ENCODE measurements at places on chromosomes 13 and 19.

GRCh38 chr13:113997845-113998751 is 24.2 kb upstream of the C13orf46 start:
- DNase-seq = no peak

DNA sequence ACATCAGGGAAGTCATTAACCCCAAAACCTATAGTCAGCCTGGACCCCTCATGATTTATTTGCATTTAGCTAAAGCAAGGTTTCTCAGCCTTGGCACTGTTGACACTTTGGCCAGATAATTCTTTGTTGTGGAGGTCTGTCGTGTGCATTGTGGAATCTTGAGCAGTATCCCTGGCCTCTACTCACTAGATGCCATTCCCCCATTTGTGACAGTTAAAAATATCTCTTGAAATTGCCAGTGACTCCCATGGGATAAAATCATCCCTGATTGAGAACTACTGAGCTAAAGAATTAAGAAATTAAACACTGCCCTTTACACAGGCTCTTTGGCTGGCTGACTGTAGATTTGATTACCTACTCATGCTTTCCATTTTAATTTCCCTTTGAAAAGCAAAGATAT is 102.7 kb downstream of the LMO7 start:
- DNase-seq = no peak

DNA sequence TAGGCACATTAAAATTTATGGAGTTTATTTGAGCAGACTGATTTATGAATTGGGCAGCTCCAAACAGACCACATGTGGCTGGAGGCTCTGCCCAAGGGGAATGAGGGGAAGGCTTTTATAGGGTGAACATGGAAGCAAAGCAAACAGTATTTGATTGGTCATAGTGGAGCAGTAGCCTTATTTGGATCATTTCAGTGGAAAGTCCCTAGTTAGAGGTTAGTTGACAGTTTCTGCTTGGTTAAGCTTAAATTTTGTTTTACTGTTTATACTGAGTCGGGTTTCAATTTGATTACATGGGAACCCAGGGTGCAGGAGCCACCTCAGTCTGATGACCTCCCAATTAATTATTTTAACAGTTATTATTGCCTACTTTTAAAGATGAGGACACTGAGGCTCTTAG is 140.5 kb downstream of the NDFIP2 start:
- DNase-seq = no peak

- DNase-seq = no peak
These were observed 16.6 kb downstream of the POU4F1 start for GRCh38 chr13:78586706-78587105.

DNA sequence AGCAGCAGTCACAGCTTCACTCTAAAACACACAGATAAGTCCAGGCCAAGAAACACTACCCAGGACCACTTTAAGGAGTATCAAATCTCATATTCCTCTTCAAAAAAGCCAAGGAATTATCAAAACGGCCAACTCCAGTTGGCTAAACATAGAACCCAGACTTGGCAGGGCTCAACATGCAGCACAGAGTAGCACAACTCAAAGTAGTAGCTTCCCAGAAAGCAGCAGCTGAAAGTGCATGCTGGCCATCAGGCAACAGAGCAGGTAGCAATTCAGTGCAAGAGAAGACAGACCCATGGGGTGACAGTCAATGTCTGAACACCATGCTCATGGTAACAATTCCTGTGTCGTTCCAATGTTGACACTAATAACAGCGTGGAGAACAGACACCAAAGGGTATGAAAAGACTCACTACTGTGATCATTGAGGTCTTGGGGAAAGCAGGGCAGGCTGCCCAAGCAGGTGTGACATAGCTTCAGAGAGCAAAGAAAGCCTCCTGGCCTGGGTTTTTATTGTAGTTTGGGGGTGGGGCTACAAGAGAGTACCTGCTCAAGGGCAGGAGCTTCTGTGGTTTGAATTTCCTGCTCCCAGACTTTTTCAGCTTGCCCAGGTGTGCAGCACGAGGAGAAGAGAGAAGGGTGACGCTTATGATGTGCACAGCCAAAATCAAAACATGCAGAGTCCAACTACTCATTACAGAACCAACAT is 6.2 kb downstream of the ZNF709 start:
- no peak for DNase-seq

GRCh38 chr19:53772943-53773342 is 51.2 kb downstream of the NLRP12 start:
- DNase-seq = peak; percentile 79

DNA sequence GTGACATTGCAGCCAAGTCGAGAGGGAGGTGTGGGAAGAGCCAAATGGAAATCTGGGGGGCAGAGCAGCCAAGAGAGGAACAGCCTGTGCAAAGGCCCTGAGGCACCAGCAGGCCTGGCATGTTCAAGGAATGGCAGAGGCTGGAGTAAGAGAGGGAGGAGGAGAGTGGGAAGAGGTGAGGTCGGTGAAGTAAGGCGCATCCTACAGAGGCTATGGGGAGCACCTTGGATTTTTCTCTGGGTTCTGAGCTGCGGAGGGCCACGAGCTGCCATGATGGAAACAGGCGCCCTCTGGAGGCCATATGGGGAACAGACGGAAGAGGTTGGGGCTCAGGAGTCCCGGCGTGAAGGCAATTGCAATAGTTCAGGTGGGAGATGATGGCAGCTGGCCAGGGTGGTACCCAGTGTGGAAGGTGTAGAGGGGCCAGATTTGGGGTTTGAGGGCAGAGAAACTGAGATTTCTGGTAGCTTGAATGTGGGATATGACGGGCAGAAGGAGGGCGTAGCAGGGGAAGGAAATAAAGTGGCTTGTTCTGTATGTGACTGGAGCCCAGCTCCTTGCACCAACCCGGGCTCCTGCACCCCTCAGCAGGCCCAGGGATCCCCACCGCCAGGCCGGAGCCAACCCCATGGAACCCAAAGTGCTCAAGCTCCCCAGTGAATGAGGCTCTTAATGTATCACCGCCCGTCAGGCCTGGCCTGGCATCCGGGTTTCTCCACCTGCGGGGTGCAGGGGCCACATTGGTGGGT is 20.5 kb upstream of the STRN4 start:
- DNase-seq = peak; percentile 74

GRCh38 chr19:1173159-1173844 is 766 bp downstream of the SBNO2 start:
- DNase-seq = peak; percentile 33

- no peak for DNase-seq
These were observed 88.4 kb downstream of the IRS2 start for GRCh38 chr13:109697936-109698335.

- DNase-seq = no peak
These were observed 258.6 kb upstream of the DACH1 start for GRCh38 chr13:72125561-72125960.

DNA sequence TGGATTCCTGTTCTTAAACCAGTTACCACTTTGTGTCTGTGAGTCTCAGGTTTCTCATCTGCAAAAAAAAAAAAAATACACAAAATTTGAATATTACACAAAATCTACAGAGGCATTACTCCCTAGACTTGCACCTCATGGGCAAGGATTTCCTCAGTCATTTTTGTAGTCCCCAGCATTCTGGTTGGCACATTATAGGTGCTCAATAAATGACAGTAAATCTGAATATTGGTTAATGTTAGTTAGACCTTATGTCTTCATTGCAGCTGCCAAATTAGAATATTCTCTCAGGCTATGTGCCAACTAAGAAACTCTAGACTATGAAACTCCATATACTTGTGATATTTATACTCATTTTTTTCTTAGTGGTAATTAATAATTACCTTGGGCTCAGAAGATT is 2.2 kb downstream of the ZNF507 start:
- no peak for DNase-seq

DNA sequence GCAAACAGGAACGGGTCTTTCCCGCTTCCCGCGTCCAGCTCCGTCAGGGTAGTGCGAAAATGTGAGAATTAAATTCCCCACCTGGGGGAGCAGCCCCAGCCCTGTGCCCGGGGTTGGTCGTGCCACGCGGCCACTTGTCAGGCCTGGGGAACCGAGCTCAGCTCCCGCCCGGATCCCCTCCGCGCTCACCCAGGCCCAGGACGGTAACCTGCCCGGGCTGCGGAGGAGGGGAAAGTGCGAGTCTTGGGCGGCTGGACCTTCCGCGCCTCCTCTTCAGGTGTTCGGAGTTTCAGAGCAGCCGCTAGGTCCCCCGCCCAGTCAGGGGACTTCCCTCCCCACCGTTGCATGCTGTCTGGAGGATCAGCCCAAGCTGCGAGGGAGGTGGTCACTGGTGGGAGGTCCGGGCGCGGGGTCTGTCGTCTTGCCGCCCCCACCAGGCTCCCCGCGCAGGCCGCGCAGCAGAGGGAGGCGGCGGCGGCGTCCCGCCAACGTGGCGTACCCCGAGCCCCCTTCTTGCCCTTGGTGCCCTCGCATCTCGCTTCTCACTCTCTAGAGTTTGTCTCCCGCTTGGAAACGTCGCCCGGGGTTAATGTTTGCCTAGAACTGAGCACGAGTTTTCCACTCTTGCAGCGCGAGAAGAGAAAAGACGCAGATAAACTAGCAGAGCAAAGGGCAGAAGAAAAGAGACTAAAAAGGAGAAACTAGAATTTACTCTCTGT is 8.1 kb downstream of the URAD start:
- no peak for DNase-seq

- no peak for DNase-seq
These were observed 2.3 kb upstream of the TMEM91 start for GRCh38 chr19:41373993-41374392.

DNA sequence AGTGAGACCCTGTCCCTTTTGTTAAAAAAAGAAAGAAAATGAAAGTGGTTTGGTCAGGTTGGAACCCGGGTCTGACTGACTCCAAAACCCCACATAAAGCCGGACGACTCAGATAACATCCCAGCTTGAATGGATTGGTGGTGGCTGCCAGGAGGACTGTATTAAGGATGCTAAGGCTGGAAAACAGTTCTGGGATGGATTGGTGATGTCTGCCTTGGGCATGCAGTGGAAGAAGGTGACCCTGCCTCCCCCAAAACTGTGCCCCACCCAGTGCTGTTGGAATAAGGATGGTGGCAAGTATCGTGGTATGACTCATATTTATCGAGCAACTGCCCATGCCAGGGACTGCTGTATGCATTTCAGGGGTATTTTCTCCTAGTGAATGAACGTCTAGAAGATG is 18.5 kb upstream of the COLGALT1 start:
- no peak for DNase-seq

DNA sequence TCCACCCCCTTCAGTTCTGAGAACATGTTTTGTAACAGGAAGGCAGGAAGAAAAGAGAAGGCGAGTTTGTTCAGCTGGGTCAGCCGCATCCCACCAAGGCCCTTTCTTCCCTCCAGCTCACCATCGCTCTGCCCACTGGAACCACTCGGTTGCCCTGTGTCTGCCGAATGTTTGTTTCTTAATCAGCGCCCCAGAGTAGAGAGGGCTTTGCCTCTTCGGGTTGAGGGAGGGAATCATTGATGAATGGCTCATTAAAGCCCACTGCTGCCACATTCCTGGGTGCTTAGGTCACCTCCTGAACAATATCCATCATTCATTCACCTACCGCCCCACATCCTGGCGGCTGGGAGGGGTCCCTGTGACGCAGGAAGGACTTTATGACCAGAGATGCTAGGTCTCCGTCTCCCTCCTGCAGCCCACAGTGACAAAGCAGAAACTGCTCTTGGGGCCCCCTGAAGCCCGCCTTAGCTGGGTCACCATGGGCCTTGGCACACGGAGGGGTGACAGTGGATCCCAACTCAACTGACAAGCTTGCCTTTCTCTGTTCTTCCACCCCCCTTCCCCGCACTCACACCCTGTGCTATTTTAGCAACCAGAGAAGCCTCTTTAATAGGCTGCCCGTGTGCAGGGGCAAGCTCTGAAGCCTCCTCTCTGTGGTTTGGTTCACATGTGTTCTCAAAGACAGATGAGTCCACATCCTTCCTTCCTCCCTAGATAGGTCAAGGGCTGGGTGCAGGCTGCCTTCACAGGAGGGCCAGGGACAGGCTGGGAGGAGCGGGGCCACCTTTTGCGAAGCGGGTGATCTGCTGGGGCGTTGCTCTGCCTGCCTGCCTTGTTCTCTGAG is 46.2 kb downstream of the ACTN4 start:
- DNase-seq = no peak

DNA sequence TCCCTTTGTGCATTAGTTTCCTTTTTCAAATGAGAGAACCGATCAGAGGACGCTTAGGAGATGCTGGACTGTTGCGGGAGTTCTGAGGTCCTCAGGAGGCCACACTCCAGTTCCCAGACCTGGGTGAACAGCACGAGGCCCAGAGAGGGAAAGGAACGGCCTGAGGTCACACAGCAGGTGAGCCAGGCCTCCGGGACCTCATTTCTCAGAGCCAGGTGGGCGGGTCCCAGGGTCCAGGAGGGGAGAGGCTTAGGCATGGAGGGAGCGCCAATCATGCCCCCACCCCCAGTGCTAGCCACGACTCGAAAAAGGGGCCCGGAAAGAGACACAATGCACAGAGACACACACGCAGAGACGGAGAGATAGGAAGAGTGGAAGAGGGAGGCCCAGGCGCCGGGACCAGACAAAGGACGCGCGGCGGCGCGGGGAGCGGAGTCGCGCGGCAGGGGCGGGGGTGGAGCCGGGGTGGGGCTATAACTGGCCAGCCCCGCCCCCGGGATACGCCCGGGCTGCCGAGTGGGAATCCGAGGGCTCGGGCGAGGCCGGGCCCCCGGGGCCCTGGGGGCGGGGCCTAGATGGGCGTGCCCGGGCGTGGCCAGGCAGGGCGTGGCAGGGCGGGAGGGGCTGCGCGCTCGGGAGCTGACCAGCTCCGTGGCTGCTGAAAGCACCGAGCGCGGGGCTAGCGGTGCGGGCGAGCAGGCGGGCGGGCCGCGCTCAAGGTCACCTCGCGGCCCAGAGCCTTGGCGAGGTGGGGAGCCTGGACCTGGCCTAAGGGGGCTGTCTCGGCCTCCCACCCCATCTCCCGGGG is 1.6 kb downstream of the ELAVL3 start:
- peak; percentile 35 for DNase-seq

GRCh38 chr19:44552324-44552723 is 22.8 kb upstream of the CEACAM20 start:
- peak; percentile 73 for DNase-seq

DNA sequence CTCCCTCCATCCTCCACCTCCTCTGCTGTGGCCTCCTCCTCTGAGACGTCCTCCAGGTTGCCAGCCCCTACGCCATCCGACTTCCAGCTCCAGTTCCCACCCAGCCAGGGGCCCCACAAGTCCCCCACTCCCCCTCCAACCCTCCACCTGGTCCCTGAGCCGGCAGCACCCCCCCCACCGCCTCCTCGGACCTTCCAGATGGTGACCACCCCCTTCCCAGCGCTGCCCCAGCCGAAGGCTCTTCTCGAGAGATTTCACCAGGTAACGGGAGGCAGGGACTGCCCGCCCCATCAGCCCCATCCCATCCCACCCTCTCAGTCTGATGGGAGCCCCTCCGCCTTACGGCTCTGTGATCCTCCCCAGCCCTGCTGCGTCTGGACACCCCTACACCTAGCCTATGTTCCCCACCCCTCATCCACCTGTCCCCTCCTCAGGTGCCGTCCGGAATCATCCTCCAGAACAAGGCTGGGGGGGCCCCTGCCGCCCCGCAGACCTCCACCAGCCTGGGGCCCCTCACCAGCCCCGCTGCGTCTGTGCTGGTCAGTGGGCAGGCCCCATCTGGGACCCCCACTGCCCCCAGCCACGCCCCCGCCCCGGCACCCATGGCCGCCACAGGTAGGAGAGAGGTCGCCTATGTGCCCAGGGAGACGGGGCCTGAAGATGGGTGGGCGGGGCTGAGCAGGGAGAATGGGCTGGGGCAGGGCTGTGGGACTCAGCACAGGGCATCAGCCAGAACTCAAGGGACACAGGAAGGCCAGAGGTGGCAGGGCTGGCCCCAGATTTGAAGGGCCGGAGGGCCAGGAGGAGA is 18.6 kb upstream of the EHD2 start:
- DNase-seq = no peak
